Right lobe of liver (tissue), 6 donors: ENCODE measurements at places on chromosomes 4 and X.

DNA sequence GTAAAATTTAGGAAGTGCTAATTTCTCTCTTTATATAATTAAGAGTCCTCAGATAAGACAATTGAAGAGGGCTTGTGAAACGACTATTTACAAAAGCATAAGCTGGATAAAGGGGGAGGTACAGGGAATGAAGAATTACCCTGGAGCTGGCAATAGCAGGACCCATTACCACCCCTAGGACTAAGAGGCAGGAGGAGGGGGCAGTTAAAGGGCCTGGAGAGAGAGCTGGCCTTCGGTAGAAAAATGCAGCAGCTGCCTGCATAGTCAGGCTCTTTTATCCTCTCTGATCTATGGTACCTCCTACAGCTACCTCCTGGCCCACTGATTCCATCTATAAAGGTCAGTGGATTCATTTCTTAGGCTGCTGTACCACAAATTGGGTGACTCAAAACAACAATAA lies 57.7 kb upstream of the TRPC3 start:
- no peak for DNase-seq

DNA sequence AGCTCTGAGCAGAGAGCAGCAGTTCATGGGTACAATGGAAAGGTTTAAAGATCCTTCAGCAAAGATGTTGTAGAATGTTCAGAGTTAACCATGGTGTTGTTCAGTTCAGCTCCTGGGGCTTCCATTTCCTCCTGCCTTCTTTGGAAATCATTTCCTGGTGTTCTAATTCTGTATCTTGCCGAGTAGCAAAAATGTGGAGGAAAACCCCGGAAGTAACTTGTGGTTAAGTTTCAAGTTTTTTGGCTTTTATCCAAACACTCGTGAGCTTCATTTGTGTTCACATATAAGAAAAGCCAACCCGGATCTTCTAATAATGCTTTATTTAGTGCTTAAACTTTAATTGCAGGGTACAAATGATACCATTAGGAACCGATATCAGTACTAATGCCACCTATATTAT lies 33.6 kb upstream of the ARX start:
- no peak for DNase-seq

- peak; percentile 19 for DNase-seq
These were observed at the start of gene RAB9B for GRCh38 chrX:103831803-103832544. Gene RAB9B (minus strand): TSS chrX:103832257. CDS start chrX:103825784, 6,473 bp downstream.

DNA sequence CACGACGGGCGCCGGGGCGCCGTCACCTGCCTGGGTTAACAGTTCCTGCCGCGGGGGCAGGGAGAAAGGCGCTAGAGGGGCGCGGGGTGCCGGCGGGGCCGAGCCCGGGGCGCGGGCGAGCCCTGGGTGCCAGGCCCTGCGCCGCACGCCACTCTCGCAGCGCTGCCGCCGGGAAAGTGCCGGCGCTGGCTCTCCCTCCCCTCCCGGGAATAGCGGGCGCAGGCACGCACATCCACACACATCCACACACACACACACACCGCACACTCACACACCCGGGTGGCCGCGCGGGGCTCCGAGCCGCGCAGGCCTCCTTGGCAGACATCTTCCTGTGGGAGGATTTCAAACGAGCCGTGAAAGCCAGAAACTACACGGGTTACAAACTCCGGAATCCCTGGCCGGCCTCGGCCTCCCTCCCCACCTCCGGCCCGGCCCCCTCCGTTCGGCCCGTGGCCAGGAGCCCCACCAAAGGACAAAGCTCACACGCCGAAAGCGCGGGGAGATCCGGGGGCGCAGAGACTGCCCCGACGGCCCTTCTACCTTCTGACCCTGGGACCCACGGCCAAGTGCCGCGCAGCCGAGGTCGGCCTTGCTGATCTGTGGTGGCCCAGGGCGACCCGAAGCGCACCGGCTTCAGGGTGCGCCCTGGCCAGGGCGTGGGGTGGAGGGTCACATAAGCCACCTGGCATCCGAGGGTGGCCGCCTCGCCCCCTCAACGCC lies 92.3 kb downstream of the BCOR start:
- DNase-seq: peak; percentile 21

DNA sequence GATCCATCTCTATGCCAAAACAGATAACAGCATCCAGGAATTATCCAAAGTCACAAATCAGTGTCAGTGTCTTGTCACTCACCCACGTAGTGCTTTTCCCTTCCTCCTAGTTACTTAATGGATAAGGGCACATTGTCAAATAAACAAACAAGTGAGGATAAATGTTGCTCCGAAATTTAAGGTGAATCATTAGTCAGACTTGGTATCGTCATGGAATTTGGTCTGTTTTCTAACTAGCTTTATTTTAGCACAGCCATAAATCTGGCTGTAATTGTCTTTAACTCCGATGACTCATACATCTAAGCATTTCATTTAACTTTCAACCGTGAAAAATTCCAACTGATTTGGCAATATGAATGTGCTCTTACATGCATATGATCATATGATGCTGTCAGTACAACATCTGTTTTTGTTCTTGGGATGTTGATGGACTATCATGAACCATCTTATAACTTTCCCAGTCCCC lies 83.3 kb downstream of the SNCA start:
- no peak for DNase-seq

- no peak for DNase-seq
These were observed 29.9 kb upstream of the HTRA3 start for GRCh38 chr4:8239661-8240060.

GRCh38 chrX:68929332-68930150 lies 100.7 kb downstream of the EFNB1 start:
- no peak for DNase-seq

DNA sequence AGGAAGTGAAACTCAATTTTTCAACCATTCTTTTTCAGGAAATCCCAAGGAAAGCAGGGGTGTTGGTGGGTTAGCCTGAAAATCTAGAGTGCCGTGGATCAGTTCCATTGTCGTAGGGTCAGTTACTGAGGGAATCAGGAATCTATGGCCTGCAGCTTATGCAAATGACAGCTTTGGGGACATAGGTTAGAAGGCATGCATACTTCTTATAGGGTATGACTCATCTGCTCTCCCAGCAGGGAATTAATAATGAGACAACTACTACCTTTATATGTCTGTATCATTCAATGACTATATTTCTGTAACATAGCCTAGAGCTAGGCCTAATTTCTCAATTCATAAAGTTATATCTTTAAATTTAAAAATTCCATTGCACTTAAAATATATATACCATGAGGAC lies 36.6 kb downstream of the ZNF41 start:
- DNase-seq: no peak

DNA sequence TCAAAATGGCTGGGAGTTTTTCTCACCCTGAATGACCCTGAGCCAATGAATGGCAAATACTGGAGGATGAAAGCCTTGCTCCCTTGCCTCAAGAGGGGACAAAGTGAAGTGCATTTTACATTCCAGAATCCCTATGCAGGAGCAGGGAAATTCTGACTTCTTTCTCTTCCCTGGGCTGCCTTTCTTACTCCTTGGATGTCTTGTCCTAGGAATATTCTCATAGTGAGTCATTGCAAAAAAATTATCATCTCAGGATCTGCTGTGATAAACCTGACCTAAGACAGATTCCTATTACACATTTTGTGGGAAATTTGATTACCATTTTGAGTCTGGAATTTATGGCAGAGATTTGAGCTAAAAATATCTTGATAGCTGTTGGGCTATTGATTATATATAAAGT lies 199.9 kb downstream of the TMA16 start:
- DNase-seq: no peak

- DNase-seq: no peak
These were observed 130.3 kb upstream of the CITED1 start for GRCh38 chrX:72436010-72436409.

- peak; percentile 47 for DNase-seq
These were observed at the start of gene NPFFR2 for GRCh38 chr4:72031868-72032608. Gene NPFFR2 (plus strand): TSS chr4:72032000. CDS start chr4:72128592, 96,592 bp downstream.

DNA sequence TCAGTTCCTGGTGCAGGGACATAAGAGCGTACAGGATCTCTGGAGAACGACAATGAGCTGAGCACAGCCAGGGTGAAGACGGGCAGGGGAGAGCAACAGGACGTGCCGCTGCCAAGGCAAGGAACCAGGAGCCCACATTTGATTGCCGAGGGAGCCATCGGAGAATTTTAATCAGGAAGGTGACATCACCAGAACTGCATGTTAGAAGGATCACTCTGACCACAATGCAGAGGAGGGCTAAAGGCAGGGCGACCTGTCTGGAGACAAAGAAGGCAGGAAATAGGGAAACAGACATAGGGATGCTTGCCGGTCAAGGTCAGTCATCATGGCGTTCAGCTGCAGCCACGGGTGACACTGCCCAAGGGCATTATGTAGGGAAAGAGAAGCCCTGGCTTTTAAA lies 81.4 kb downstream of the RBM47 start:
- no peak for DNase-seq

GRCh38 chrX:16708016-16708415 lies 4.5 kb downstream of the CTPS2 start:
- DNase-seq: no peak

DNA sequence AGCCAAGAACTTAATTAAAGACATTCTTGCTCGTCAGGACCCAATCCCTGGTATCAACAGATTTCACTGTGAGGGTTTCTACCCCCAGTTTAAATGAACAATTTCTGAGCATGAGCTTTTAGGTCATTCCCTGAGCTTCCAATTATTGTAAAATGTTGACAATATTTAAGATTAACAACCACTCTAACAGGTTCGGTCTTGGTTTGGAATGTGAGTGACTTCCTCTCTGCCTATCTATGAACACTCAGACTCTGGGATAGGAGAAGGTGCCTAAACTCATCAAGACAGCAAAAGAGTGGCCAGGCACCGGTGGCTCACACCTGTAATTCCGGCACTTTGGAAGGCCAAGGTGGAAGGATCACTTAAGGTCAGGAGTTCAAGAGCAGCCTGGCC lies 82.9 kb upstream of the TMEM150C start:
- no peak for DNase-seq

GRCh38 chrX:52504551-52504950 lies 8.9 kb downstream of the XAGE1A start:
- DNase-seq: no peak

- no peak for DNase-seq
These were observed 57.7 kb upstream of the MAML3 start for GRCh38 chr4:140211693-140212092.

GRCh38 chr4:177464026-177464425 lies 21.8 kb upstream of the AGA start:
- no peak for DNase-seq

- no peak for DNase-seq
These were observed 119.1 kb downstream of the TGIF2LX start for GRCh38 chrX:90040807-90041206.

- peak; percentile 87 for DNase-seq
These were observed at the start of gene BCOR for GRCh38 chrX:40097504-40098263. Gene BCOR (minus strand): TSS chrX:40097958. CDS start chrX:40077929, 20,029 bp downstream.

GRCh38 chr4:8229331-8229975 lies 30.4 kb downstream of the SH3TC1 start:
- DNase-seq: no peak

DNA sequence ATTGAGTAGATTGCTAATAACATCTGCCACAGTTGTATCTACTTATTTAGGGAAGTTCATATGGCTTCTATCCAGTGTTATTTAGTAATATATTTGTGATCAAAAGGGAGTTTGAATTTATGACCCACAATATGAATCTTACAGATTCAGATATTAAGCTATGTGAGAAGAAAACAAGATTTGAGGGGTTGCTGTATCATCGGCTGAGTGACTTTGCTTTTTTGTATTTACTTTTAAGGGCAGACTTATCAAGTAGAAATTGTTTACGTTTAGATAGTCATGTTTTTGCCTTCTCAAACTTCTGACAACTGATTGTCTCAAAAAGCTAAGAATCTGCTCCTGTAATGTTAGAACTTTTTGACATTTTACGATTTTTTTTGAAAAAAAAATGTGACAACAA lies 17.2 kb upstream of the DCK start:
- DNase-seq: no peak

DNA sequence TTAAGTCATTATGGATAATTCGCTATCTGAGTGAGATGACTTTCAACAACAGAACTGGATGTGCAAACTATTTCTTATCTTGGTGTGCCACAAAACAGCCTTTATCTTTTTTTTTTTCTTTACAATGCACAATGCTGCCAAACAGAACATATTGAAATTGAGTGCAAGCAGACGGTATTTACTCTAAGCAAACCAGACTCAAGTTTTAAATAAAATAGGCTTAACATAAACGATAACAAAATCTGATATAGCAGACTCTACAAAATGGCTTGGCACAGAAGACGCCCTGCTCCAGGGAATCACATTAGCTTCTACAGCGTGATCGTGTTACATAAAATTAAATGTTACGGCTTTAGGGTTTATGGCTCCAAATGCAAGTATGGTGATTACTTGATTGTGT lies 9.6 kb upstream of the STK32B start:
- no peak for DNase-seq

GRCh38 chr4:136371231-136371630 lies 1161.1 kb downstream of the PCDH18 start:
- no peak for DNase-seq

GRCh38 chrX:22278375-22278774 lies 5.7 kb downstream of the CBLL2 start:
- no peak for DNase-seq

DNA sequence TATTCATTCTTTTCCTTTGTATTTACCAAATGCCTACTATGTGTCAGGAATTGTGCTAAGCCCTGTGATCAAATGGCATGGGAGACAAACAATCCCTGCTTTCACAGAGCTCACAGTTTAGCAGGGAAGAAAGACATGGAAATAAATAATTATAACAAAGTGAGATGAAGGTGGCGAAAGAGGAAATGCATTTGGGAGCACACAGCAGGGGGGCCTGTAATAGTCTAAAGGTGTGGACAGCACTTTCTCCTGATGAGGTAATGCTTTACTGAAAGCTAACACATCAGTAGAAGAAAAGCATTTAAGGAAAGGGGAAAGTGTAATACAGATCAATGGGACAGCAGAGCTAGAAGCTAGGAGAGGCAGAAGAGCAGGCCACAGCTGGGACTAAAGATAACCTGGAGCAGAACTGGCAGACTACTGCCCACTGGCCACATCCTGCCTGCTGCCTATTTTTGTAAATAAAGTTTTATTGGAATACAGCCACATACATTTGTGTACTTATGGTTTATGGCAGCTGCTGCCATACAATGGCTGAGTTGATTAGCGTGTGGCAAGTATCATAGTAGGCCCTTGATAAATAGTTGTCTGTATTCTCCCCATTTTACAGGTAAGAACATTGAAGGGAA lies 67.1 kb upstream of the TAPT1 start:
- no peak for DNase-seq

DNA sequence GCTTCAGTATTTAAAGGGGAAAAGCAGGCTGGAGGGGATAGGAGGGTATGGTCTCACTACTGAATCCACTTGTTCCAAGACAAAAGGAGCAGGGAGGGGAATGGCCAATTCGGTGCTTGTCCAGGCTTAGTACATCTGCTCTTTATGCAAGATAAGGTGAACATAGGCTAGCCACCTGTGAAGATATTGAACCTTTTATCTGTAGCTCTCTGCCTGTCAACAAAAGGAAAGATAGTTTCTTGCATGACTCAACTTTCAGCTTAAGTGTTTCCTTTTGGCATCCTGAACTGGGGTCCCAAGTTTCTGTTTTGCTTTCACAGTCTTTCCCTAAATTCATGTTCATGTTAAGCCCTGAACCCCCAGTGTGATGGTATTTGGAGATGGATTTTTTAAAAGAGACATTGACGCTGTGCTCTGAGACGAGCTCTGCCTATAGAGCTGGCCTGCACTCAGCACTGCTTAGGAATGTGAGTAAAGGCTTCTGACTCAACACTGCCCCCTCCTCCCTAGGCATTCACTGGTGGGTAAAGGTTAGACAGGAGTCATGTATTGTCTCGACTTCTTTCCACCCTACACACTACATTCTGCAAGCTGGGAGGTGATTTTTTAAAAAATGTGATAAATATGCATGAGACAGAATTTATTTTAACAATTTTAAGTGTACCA lies 28.2 kb downstream of the FAM149A start:
- DNase-seq: no peak

- DNase-seq: no peak
These were observed 270.8 kb downstream of the PTTG2 start for GRCh38 chr4:38230821-38231563.
